ENCODE measurements at places on chromosomes 7 and 10. TPM values are rescaled to one million over a fixed set of nuclear protein-coding genes. Genes with fewer than 3 reads are reported as not detected.

DNA sequence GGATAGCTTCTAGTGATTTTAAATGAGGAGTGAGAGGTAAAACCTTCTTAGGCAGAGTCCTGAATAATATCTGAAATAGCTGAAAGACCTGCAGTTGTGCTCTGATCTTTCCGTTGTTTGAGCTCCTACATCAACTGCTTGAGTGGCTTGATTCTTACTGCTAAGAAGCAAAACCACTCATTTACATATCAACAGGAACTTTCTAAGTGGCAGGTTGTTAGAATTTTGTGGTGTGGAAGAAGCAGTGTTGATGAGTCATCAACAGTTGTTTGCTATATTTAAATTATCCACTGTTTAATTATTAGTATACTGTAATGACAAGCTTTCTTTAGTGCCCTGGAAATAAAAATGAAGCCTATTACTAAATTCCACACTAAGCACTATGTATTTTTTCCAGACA, 689.5 kb downstream of the DNAJB9 start:
- H3K4me3 ChIP-seq = no peak overlapping the region
- DNase-seq = no peak
- H3K27me3 ChIP-seq = no peaks in the 10 kb centered on the region
- H3K36me3 ChIP-seq = no peaks in the 10 kb centered on the region
- H3K27ac ChIP-seq = no peak overlapping the region
- H3K4me1 ChIP-seq = no peaks in the 10 kb centered on the region

TSPAN33 gene
- 19.5 TPM for total RNA-seq

GRCh38 chr10:133196936-133197758, 32.9 kb upstream of the UTF1 start:
- no peak overlapping the region for H3K27ac ChIP-seq
- H3K36me3 ChIP-seq = no peaks in the 10 kb centered on the region
- peaks cover 5% of the 10 kb centered on the region for H3K27me3 ChIP-seq
- no peak for DNase-seq
- H3K4me3 ChIP-seq = no peak overlapping the region

- H3K27me3 ChIP-seq = no peaks in the 10 kb centered on the region
- no peak overlapping the region for H3K4me3 ChIP-seq
- peaks cover 46% of the 10 kb centered on the region for H3K36me3 ChIP-seq
- H3K4me1 ChIP-seq = peaks cover 13% of the 10 kb centered on the region
- H3K27ac ChIP-seq = peak overlapping the region; percentile 70
- DNase-seq = no peak
Observed at GRCh38 chr10:28089467-28089866, 90.6 kb upstream of the ODAD2 start.

HMX3 gene
- 0.19 TPM for total RNA-seq

DNA sequence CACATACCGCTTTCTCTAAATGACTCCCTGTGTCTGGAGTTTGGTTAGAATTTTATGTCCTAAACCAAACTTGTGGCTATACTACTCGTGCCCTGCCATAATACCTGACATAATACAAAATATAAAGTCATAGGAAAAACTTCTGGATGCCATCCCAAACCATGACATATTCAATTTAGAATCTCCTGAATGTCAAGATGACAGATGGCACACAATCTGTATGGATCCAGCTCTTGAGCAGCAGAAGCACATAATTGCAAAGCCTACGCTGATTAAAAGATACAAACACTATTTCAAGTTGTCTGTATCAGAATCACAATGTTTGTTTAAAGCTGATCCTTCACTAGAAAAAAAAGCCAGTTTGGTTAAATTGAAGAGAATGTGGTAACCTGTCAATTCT, 22.4 kb upstream of the CDC14C start:
- no peak overlapping the region for H3K4me3 ChIP-seq
- no peak for DNase-seq
- H3K36me3 ChIP-seq = no peaks in the 10 kb centered on the region

- H3K36me3 ChIP-seq = no peaks in the 10 kb centered on the region
- DNase-seq = no peak
- H3K4me3 ChIP-seq = no peak overlapping the region
- peaks cover 3% of the 10 kb centered on the region for H3K27me3 ChIP-seq
Observed at GRCh38 chr7:36469236-36469635, 79.6 kb downstream of the ANLN start.

DNA sequence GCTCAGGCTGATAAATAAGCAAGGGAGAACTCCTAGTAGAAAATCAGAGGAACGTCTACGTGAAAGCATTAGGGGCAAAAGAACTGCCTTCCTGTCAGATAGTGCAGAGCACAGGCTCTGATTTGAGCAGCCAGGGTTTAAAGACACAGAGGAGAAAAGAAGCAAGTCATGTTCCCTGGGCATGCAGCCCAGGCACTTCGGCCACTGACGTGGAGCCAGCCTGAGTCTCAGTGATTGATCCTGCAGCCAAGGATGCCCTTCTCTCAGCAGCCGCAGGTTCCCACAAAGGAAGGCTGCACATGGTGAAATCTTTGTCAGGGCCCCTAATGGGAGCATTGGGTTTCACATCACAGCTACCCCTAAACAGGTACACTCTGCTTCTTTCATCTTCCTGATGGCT, 161.7 kb upstream of the HPS1 start:
- no peaks in the 10 kb centered on the region for H3K36me3 ChIP-seq
- H3K4me3 ChIP-seq = no peak overlapping the region
- no peaks in the 10 kb centered on the region for H3K4me1 ChIP-seq
- H3K27me3 ChIP-seq = peaks cover 36% of the 10 kb centered on the region
- no peak for DNase-seq

GRCh38 chr10:44356139-44357022, 28.5 kb downstream of the CXCL12 start:
- no peaks in the 10 kb centered on the region for H3K36me3 ChIP-seq
- H3K4me1 ChIP-seq = no peaks in the 10 kb centered on the region
- no peak overlapping the region for H3K27ac ChIP-seq
- peaks cover 3% of the 10 kb centered on the region for H3K27me3 ChIP-seq
- no peak for DNase-seq
- H3K4me3 ChIP-seq = no peak overlapping the region

DNA sequence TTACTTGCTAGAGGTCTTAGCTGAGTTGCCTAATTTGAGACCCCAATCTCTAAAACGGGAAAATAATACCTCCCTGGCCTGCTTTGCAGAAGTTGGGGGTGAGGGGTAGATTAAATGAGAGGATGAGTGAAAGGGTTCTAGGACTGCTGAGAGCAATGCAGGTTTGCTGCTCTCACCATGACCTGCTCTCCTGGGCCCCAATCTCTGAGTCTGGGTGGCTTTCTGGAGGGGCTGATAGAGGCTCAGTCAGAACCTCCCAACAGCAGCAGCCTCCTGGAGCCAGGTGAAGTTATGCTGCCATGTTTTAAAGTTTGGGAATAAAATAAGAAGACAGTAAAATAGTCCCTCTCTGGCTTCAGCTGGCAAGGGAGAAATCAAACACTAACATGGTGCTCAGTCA, 7.3 kb downstream of the UROS start:
- peaks cover 8% of the 10 kb centered on the region for H3K36me3 ChIP-seq

PHKG1 gene
- total RNA-seq = 1.1 TPM

VSTM4 gene
- total RNA-seq = not detected

GRCh38 chr7:19305698-19306097, 160.5 kb upstream of the FERD3L start:
- H3K4me3 ChIP-seq = no peak overlapping the region
- H3K27me3 ChIP-seq = no peaks in the 10 kb centered on the region
- no peak for DNase-seq

GPR15LG gene
- not detected for total RNA-seq

DNA sequence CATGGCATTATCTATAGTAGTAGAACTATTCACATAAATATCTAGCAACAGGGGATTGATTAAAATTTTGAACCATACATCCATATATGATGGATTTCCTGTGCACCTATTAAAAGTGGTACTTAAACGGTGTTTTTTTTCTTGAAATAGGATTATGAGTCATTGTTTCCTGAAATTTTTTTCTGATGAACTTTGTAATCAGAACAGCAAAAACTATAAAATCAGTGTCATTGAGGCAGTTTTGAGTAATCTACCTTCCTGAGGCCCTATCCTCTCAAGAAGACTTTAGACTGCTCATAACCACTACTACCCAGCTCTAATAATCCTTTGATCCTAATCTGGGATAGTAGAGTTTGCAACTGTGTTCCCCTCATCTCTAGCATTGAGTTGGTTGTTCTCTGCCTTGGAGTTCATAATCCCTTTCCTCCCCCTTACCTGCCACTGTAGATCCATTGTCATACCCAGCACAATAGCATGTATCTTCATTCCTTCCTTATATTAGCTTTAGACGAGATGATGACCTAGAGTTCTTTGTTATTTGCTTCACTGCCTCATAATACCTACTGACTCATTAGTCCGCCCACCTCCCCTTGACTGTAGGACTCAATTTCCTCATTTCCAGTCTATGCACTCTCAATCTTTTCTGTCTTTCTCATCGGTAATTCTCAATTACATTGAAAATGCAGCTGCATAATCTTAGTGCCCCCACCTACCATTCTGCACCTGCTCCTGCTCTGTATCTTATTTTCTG, 133.4 kb downstream of the LRRC4 start:
- peaks cover 13% of the 10 kb centered on the region for H3K36me3 ChIP-seq
- no peak overlapping the region for H3K27ac ChIP-seq
- H3K4me1 ChIP-seq = peaks cover 14% of the 10 kb centered on the region
- H3K4me3 ChIP-seq = no peak overlapping the region

- peaks cover 16% of the 10 kb centered on the region for H3K27me3 ChIP-seq
- DNase-seq = no peak
Observed at GRCh38 chr10:45058580-45058979, 57.9 kb downstream of the ZNF22 start.

DNA sequence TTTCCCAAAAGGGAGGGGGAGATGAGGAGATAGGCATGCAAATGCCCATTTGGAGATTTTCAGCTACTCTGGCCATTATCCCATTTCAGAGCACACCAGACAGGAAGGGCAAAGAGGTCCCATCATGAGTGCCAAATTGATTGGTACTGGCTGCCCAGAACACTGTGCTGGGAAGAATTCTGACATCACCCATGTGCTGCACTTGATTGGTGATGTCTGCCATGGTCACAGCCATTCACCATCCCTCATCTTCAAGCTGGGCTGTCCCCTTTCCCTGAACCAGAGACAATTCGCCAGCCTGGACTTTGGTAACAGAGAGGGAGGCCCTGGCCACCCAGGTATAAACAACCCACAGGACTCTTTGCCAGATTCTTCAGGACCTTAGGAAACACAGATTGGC, 23.2 kb upstream of the RADIL start:
- H3K4me1 ChIP-seq = no peaks in the 10 kb centered on the region
- no peaks in the 10 kb centered on the region for H3K36me3 ChIP-seq
- no peak overlapping the region for H3K4me3 ChIP-seq
- H3K27me3 ChIP-seq = peaks cover 5% of the 10 kb centered on the region
- no peak overlapping the region for H3K27ac ChIP-seq

FOXI2 gene
- total RNA-seq = not detected

SKAP2 gene
- total RNA-seq = 9.1 TPM

DNA sequence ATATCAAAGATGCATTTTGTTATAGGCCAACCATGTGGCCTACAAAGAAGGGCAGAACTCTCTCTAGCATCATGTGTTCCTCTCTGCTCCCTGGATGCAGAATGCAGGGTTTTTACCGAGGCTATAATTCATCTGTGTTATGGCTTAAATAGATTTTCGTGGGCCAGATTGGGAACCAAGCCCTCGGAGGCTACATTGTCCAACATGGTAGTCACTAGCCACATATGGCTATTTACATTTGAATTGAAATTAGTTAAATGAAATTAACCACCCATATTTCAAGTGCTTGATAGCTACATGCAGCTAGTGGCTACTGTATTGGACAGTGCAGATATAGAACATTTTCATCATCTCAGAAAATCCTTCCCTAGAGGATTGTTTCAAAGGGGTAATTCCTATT, 2.8 kb downstream of the PLCE1 start:
- H3K27me3 ChIP-seq = peaks cover 69% of the 10 kb centered on the region
- H3K27ac ChIP-seq = no peak overlapping the region
- H3K4me1 ChIP-seq = no peaks in the 10 kb centered on the region
- no peaks in the 10 kb centered on the region for H3K36me3 ChIP-seq
- no peak overlapping the region for H3K4me3 ChIP-seq

GRCh38 chr7:67732898-67733297, 736.3 kb downstream of the TYW1 start:
- H3K4me1 ChIP-seq = no peaks in the 10 kb centered on the region
- DNase-seq = no peak
- no peaks in the 10 kb centered on the region for H3K36me3 ChIP-seq
- H3K27ac ChIP-seq = no peak overlapping the region
- H3K4me3 ChIP-seq = no peak overlapping the region

DNA sequence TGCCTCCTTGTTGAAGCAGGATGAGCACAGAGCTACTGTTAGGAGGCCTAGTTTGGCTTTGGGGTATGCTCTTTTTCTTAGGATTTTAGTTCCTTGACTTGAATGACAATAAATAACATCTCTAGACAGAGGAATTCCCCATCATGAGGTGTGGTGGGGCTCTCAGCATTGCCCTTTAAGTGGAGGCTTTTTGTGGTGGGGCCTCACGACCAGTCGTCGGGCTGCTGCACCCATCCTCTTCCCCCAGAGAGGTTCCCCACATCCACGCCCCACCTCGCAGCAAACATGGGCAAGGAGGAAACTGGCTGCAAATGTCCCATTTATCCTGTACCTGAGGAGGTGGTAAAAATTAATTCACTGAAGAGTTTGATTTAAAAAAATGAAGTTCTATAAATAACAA, 36.1 kb upstream of the TARP start:
- peak; percentile 23 for DNase-seq
- H3K4me3 ChIP-seq = peak overlapping the region; percentile 32
- peaks cover 11% of the 10 kb centered on the region for H3K4me1 ChIP-seq
- H3K27ac ChIP-seq = peak overlapping the region; percentile 72
- no peaks in the 10 kb centered on the region for H3K27me3 ChIP-seq
- peaks cover 4% of the 10 kb centered on the region for H3K36me3 ChIP-seq

HMX2 gene
- total RNA-seq = not detected

MALRD1 gene
- total RNA-seq = 0.36 TPM

DNA sequence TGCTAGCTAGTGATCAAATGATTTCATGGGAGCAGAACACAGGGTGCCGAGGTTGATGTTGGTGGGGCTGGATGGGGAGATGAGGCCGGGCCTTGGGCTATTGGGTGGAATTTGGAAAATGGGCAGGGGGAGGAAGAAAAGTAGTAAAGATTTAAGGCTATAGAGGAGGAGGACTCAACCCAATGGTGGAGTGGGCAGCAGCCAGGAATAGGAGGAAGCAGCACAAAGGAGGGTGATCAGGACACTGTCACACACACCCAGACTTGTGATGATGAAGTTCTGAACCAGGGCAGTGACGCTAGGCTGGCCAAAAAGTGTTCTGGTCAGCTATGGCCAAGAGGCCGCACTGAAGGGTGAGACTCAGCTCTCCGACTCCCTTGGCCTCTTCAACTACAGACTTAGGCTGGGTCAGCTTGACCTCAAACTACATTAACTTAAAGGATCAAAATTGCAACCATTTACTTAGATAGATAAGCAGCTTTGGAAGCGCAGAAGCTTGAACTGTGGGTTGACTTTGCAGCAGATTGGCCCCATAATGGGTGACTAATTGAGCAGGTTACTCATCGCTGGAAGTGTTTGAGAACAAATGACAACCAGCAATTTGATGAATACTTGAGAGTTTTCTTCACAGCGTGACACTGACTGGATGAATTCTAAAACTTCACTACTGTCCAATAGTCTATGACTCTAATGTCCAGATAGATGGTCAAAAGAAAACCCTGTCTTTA, 29.4 kb upstream of the GPR26 start:
- H3K4me3 ChIP-seq = no peak overlapping the region
- peaks cover 27% of the 10 kb centered on the region for H3K27me3 ChIP-seq
- DNase-seq = no peak
